IPS DF 19.7 (cell line): ENCODE measurements at places on chromosomes 13 and 19.

DNA sequence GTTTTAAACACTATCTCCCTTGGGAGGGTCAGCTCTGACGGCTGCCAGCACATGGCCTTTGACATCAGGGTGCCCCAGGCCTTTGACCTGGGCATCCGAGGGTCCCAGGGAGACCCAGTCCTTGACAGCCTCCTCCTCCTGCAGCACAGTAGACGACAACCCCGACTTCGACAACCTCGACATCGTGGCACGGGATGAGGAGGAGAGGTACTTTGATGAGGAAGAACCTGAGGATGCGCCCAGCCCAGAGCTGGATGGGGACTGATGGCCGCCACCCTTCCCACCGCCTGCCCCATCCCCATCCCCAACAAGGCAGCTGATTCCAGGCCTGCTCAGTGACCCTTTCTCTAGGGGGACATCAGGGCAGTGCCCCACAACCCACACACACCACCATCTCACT, 12.5 kb downstream of the CCDC97 start:
- DNase-seq: no peak

DNA sequence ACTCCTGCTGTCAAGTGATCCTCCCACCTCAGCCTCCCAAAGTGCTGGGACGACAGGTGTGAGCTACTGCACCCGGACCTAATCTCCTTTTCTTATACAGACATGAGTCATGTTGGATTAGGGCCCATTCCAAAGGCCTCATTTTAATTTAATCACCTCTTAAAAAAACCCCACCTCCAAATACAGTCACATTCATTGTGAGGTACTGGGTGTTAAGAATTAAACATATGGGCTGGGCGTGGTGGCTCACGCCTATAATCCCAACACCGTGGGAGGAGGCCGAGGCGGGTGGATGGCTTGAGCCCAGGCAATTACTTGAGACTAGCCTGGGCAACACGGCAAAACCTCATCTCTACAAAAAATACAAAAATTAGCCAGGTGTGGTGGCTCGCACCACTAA, 46.6 kb downstream of the PIN1 start:
- no peak for DNase-seq

DNA sequence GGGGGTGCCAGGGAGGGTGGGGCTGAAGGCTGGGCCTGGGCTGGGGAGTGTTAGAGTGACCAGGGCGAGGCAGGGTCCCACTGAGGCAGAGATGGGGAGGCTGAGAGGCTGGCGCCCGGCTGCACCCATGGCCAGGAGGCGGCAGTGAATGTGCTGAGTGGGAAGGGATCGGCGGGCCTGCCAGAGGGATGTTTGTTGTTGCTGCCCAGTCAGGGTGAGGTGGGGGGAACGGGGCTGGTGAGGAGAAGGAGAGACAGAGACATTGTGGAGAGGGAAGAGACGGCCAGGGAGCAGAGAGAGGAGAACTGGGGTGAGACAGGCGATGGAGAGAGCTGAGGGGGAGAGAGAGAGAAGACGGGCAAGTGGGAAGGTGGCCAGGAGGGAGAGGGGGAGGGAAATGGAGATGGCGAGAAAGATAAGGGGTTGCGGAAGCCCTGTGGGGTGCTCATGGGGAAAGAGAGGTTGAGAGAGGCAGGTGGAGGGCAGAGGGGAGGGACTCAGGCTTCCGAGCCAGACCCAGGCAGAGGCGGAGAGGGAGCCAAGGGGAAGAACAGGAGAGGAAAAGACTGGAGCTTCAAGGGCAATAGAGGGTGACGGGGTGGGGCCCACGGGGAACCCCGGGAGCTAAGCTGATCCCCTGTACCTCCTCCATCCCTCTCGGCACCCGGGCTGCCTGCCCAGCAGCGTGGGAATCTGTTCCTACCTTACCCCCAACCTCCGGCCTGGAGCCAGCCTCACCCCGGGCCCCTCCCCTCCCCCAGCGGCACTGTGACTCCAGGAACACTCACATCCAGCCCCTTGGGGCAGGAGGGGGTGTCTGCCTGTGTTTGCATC, 690 bp upstream of the B3GNT8 start:
- no peak for DNase-seq

- no peak for DNase-seq
Measured at GRCh38 chr13:48380581-48380980, 32.3 kb downstream of the LPAR6 start.

DNA sequence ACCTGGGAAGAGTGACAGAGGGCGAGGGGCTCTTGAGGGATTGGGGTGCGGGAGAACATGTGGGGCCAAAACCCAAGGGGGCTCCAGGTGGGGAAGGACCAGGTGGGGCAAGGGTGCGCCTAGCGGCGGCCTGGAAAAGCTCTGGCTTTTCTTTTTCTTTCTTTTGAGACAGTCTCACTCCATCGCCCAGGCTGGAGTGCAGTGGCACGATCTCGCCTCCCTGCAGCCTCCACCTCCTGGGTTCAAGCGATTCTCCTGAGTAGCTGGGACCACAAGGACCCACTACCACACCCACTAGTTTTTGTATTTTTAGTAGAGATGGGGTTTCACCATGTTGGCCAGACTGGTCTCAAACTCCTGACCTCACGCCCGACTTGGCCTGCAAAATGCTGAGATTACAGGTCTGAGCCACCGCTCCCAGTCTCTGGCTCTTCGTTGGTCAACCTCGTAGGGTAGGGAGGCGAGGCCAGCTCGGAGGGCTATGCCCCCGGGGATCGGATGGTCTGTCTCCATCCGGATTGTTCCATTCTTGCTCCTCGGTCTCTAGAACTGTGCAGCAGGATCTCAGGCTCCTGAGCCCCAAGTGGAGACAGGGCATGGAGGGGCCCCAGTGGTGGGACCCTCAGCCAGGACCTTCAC, 3.7 kb downstream of the GADD45B start:
- no peak for DNase-seq

GRCh38 chr13:35940734-35941133, 190.4 kb downstream of the DCLK1 start:
- DNase-seq: no peak

DNA sequence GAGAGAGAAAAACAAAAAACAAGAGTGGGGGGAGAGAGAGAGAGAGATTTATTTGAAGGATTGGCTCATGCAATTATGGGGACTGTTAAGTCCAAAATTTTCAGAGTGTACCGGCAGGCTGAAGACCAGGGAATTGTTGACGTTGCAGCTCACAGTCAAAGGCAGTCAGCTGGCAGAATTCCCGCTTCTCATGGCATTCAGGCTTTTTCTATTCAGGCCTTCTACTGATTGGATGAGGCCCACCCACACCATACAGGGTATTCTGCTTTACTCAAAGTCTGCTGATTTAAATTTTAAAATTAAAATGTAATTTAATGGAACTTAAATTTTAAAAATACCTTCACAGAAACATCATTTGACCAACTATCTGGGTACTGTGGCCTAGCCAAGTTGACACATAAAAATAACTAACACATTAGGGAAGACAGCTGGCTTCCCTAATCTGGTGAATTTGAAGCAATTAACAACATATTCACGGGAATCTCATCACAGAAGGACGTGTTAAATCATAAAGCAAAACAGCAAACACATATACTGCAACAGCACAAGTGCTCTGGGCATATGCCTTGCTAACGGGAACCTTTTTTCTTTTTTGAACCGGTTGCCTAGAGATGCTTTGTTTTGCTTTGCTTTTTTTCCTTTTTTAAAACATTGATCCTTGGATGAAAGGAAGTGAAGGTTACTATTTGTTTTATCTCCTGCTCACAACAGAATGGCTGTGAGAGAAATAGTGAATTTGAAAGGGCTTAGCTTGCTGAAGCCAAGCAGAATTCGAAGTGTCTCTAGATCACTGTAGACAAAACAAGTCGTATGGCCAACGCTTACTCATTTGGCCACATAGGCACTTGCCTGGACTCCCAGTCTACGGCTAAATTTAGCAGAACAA, 505.1 kb downstream of the IRS2 start:
- no peak for DNase-seq

DNA sequence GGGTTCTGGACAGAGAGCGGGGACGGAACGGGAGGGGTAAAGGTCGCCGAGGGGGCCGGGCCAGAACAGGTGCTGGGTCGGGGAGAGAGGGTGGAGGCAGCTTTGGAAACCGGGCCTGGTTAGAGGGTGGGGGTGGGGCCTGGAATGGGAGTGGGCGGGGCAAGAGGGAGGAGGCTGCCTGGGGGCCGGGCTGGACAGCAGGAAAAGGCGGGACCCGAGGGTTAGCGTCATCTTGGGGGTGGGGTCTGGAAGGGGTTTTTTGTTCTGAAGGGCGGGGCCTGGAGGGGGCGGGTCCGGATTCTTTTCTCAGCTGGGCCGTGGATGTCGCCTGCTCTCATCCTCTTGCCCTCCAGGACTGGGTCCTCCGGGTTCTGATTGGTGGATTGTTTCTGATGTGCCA, 4.3 kb upstream of the ZNF813 start:
- DNase-seq: no peak

GRCh38 chr19:33505148-33505547, 16.4 kb downstream of the PEPD start:
- no peak for DNase-seq

GRCh38 chr19:38034492-38034860, 127.5 kb downstream of the SIPA1L3 start:
- DNase-seq: no peak

DNA sequence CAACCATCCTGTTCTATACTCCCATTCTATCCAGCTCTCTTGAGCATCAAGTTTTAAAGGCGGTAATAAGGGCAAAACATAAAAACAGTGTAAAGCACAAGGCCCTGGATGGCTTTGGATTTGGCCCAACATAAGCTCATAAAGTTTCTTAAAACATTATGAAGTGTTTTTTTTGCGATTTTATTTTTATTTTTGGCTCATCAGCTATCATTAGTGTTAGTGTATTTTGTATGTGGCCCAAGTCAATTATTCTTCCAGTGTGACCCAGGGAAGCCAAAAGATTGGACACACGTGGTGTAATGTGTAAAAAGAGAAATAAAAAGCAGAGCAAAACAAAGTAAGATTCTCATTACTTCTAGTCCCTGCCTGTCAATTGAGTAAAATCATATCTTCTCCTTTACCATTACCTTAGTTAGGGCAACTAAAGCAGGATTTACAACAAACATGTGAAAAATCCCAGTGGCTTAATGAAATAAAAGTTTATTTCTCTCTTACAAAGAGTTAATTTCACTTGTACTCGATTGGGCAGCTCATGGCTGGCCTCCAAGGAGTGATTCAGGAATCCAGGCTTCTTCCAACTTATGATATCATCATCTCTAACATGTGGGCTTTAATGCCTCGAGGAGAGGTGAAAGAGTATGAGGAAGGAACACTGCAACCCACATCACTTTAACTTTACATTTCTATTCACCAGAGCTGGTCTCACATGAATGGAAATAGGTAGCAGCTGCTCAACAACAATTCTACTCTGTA, 725.2 kb upstream of the SLITRK1 start:
- no peak for DNase-seq

DNA sequence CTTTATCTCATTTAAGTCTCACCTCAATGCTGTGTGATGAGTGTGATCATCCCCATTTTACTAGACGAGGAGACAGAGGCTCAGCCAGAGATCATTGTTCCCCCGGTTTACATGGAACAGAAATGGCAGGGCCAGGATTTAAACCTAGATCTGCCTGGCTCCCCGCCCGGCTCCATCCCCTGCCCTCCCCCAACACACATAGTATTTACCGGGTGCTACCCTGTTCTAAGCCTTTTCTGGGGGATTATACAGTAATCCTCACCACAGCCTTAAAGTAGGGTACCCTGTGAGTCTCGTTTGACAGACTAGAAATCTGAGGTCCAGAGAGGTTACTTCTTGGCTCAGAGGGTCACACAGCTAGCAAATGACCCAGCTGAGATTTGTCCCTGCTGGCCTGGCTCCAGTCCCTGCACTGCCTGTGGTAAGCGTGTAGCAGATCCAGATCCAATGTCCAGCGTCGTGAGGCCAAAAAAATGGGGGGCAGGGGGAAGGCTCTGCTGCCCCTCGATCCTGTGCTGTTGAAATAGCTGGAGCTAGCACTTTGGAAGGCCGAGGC, 3.8 kb upstream of the KLC3 start:
- DNase-seq: no peak

DNA sequence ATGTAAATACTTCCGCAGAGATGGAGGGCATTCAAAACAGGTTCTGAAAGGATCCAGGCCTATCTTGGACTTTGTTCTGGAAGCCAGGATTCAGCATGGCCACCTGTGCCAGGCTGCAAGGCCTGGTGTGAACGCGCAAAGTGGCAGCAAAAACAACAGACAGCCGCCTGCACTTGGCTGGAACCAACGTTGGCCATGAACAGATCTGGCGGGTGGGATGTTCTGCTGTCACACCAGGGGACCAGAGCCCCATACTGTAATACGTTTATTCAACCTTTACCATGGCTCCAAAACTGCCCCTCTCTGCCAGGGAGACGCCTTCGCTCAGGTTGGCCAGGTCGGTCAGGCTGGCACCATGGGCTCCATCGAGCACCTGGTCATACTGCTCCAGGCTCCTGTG, 69.7 kb downstream of the EPS15L1 start:
- DNase-seq: no peak

- DNase-seq: no peak
Measured at GRCh38 chr13:98648686-98649085, 71.8 kb upstream of the STK24 start.

- DNase-seq: no peak
Measured at GRCh38 chr13:31020996-31021395, 88.5 kb downstream of the TEX26 start.

GRCh38 chr13:30147421-30147820, 159.9 kb downstream of the KATNAL1 start:
- DNase-seq: no peak

- no peak for DNase-seq
Measured at GRCh38 chr13:23098161-23098907, 82.4 kb upstream of the SGCG start.

DNA sequence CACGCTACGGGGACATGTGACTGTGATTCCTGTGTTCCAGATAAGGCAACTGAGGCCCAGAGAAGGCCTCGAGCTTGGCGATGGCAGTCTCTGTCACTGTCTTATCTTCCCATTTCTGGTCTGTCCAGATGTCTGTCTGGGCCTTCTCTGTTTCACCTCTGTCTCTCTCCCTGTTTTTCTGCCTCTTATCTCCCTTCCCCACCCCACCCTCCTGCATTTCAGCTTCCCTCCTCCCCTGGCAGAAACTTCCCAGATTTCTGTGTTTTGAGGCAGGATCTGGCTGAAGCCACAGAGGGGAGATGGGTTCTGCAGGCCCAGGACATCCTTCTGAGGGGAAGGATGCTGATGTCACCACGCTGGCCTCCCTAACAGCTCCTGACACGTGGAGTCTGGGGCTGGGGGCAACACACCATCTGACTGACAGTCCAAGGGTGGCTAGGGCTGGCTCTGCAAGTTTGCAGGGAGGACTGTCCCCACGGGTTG, 14.4 kb downstream of the PAK4 start:
- DNase-seq: no peak

GRCh38 chr13:73952648-73953047, 181.6 kb downstream of the KLF12 start:
- DNase-seq: no peak

DNA sequence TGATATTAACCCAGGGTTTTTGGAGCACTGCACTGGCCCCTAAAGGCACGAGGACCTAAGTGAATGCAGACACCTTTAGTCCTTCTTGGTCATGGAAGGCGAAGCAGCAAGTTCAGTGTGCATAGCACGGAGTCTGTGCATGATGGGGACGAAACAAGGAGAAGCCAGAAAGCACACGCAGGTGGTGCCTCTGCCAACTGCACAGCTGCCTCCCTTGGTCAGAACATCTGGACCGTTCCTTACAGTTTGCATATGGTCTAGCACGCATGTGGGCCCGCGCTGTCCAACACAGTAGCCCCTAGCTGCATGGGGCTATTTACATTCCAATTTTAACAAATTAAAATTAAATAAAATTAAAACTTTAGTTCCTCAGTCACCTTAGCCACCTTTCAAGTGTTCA, 44.0 kb downstream of the FLT3 start:
- DNase-seq: no peak
